ENCODE measurements at places on chromosomes 5 and 9.
A peak's percentile ranks its signal among the peaks of the same experiment; 100 is the strongest.

- no peak for DNase-seq
Observed at GRCh38 chr5:111548992-111549649, 36.8 kb upstream of the STARD4 start.

DNA sequence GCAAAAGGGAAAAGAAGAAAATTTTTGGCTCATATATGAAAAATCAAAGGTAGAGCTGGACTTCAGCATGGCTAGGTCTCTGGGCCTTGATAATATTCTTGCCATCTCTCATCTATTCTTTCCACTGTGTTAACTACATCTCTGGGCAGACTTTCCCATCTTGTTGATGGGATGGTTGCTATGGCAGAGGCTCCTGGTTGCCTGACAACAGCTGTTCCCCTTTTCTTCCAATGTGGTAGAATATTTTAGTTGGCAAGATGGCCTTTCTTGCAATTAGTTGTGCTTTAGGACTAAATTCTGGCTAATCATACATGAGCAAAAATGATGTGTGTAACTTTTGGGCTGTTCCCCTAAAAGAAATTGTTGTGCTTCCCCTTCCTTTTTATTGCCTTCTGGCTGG is 40.2 kb upstream of the ARAP3 start:
- DNase-seq = no peak

- DNase-seq = no peak
Observed at GRCh38 chr5:32539981-32540845, 45.1 kb upstream of the SUB1 start.

GRCh38 chr9:2655411-2655901 is 33.9 kb downstream of the VLDLR start:
- DNase-seq = no peak

DNA sequence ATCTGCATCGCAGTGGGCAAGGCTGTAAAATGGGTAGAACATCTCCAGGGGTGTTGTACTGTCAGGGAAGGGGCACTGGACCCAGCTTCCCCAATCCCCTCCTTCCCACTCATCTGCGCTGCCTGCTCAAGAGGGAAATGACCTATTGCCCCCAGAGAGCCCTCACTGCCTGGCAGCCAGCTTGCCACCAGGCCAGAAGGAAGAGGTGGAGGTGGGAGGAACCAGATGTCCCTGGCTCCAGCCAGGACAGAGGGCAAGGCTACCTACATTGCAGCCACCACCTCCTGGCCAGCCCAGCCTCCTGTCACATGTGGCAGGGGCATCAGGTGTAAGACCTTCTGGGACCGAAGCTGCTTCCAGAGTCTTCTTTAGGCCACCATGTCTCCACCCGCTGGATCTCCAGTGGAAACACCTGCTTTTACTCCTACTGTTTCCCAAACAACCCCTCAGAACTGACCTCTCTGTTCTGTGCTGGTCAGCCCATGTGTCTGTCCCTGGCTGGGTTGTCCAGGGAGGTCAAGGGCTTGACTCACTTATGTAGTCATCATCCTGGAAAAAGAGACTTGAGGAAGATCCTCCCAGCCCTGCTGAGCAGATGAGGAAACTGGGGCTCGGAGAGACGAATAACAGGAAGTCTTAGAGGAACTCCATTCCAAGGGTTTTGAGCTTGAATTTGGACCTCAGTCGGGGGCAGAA is 42.3 kb downstream of the JADE2 start:
- no peak for DNase-seq

DNA sequence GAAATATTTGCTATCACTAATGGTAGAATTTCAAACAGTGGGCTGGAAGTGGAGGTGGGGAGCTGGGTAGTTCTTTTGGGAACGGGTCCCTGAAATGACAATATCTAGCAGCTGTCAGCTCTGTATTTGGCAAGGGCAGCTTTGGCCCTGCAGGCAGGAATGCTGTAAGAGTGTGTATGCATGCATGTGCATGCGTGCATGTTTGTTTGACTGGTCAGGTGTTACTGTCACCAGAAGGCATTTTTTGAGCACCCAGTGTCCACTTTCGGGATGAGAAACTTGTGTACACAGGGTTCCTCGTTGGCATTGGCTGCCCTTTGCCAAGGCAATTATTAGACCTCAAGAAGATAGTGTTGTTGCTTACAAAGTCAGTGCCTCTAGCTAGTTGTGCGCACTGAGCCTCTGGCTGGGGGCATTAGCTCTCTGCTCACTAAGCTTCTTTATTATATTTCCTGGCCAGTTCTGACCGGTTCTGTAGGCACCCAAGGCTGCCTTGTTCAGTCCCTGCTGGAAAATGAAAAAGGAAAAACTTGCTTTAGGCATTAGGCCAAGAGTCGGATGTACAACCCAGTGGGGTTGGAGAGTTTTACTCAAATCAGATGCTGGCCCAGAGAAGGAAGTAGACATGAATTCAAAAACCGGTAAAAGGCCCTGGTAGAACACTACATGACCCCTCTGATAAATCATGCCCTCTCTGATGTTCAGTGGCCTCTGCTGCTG is 2.0 kb downstream of the CYFIP2 start:
- no peak for DNase-seq

- no peak for DNase-seq
Observed at GRCh38 chr9:86368871-86369521, 14.8 kb upstream of the TUT7 start.

DNA sequence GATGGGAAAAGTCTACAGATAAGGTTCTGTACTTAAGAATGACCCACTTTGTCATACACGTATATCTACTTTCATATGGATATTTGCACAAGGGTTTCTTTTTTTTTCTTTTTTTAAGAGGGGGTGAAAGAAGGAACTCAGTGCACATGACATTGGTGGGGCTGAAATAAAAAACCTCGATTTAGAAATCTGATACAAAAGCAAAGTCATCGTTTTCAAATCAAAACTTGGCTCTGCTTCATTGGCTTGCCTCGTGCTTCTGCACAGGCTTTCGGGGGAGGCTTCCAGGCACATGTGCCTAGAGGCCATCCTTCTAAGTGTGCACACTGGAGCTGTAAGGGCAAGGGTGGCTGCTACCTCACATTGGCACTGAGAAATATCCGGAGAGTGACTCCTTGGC is 31.1 kb downstream of the PTTG1 start:
- DNase-seq = no peak

DNA sequence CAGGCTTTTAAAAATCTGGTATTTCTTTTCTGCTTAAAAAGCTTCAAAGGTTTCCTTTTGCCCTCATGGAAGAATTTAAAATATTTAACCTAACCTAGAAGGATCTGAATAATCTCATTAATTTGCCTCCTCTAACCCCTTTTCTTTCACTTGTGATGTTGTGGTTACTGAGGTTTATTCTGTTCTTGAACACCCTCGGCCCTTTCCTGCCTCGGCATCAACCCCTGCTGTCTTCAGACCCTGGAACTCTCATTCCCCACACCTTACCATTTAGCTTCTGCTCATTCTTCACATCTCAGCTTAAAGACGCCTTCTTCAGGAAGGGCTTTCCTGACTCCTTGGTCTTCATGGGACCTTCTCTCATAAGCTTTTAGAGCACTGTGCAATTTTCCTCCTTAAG is 131.4 kb upstream of the MAN2A1 start:
- DNase-seq = no peak

GRCh38 chr5:3827624-3828023 is 232.0 kb downstream of the IRX1 start:
- no peak for DNase-seq

DNA sequence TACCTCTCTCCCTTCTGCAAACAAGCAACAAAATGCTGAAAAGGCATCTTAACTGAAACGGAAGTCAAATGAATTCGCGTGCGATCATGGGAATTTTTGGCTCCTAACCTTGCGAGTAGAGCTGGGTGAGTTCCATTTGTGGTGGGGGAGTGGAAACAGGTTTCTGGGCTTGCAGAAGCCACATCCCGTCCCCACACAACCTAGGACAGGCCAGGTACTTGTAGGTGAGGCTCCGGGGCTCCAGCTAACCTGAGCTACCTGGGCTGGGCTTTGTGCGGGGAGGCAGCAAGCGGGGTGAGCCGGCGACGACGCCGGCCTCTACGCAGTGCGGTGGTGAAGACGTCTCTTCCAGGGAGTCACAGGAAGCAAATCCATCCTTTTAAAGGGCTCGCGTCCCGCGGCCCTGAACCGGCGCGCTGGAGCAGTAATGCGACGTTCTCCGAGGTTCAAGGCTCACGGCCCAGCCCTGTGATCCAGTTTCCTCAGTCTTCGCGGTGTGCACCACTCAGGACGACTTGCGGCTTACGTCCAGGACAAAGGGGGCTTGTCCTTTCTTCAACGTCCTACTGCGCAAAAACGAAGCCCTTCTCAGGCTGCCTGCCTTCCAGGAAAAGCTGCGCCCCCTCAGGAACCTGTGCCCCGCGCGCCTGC is 567 bp upstream of the SPIN1 start:
- DNase-seq = no peak

DNA sequence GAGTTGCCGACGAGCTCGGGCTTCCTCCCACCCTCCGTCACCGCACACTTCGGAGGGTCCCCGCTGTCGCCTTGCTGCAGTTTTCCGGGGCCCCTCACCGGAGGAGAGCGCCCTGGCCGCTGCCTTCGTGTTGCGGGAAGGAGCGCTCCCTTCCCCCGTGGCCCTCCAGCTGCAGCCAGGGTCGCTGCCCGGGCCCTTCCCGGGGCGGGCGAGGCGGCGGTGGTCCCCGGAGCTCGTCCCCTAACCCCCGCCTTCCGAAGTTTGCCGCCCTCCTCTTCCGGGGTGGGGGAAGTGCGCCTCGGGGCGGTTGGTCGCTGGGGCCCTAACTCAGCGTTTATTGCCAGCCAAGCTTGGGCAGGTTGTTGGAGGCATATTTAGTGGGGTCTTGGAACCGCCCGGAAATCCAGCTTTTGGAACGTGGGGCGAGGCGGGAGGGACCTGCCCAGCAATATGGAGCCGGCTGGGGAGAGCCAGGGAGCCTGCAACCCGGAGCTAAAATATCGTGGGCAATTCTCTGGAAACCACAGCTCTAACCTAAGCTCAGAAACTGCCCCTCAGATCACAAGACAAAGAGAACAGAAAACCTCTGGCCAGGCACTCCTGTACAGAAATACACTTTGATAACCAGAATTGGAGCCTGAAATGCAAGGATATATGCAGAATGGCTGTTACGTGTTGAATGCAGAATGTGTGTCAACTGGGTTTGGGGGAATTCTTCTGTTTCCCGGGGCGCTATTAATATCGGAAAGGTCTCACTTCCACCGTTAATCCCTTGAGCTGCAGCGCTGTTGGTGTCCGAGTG is 890 bp downstream of the PIK3R1 start:
- DNase-seq = peak; percentile 33

- no peak for DNase-seq
Observed at GRCh38 chr5:176559683-176560082, 10.5 kb downstream of the CDHR2 start.

- peak; percentile 80 for DNase-seq
Observed at GRCh38 chr9:35829084-35829763, at the start of gene TMEM8B. Gene TMEM8B (plus strand): TSS chr9:35829228. CDS start chr9:35829448, 220 bp downstream.

- DNase-seq = no peak
Observed at GRCh38 chr5:187617-188451, 3.5 kb upstream of the LRRC14B start.

- no peak for DNase-seq
Observed at GRCh38 chr5:135222771-135223170, 176.3 kb downstream of the MACROH2A1 start.

DNA sequence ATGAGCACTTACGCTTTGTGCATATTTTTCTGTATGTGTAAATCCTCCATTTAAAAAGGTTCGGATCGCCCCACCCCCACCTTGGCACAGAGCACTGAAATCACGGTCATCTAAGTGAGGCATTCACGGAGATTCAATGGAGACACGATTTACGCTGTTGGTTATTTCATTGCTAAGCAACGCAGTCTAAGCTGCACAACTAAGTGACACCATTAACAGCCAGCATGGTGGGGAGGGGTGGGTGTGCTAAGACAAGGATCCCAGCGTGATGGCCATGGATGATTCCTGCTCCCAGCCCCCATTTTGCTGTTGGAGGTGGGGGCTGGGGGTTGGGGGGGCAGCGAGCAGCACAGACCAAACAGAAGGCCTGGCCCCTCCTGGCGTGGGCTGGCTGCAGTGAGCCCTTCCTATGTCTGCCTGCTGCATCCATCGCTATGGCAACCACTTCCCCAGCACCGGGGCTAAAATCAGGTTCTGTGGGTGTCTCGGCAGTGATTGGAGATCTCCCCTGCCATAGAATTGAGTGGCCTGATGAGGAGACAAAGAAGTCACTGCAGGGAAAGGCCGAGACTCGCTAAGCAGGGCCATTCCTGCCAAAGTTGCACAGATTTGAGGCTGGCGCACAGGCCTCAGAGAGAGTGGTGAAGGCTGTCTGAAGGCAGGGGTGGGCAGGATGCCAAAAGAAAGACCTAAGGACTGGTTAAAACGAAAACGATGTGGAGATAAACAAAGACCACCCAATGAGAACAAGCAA is 14.3 kb upstream of the MARCHF6 start:
- DNase-seq = no peak

- no peak for DNase-seq
Observed at GRCh38 chr5:32283539-32284377, 29.0 kb downstream of the MTMR12 start.

DNA sequence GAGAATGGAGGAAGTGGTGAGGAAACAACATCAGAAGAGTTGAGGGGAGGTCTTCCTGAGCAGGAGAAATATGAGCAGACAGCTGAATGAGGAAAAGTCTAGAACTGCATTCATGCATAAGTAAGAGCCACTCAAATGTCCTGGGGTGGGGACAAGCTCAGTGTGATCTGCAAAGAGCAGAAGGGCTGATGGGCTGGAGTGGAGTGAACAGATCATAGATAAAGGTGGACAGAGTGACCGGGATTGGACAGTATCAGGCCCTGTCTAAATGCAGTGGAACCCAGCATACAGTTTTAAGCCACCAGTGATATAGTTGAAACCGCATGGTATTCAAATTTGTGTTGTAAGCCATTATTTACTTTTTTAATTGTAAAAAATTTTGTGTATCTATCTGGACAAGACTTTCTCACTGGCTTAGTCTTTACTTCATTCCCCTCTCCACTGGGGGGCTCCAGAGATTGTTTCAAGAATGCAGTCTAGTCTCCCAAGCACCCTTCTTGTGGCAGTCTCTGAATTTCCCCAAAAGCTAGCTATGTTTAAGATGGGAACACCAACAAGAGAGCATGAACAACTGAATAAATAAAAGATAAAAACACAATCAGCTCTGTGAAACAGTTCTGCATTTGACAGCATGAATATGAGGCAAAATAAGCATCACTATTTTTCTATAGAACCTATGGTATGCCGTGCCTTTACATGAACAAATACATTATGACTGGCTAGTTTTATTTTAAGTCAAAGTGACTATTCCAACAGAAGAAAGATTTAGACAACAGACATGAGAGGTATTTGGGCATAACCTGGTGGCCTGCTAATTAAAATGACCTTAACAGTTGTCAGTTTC is 10.7 kb upstream of the STK32A start:
- no peak for DNase-seq

- no peak for DNase-seq
Observed at GRCh38 chr9:4933861-4934260, 51.2 kb upstream of the JAK2 start.

Data from activated CD8-positive, alpha-beta memory T cell treated with anti-CD3 and anti-CD28 coated beads for 1 hour (primary cell).